ENCODE measurements at places on chromosomes 6 and 20.

GRCh38 chr20:37526839-37527637 is 638 bp downstream of the BLCAP start:
- no peak for DNase-seq

DNA sequence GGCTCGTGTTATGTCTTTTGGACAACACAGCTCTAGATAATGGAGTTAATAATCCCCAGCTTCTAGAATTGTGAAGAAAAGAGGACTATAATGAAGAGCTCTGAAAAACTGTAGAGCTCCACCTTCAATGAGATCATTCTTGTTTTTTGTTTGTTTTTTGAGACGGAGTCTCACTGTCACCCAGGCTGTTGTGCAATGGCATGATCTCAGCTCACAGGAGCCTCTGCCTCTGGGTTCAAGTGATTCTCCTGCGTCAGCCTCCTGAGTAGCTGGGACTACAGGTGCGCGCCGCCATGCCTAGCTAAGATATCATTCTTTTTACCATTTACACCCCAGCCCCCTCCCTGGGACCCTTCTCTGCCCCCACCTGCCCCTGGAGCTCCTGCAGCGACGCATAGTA is 36.6 kb downstream of the ERGIC3 start:
- no peak for DNase-seq

DNA sequence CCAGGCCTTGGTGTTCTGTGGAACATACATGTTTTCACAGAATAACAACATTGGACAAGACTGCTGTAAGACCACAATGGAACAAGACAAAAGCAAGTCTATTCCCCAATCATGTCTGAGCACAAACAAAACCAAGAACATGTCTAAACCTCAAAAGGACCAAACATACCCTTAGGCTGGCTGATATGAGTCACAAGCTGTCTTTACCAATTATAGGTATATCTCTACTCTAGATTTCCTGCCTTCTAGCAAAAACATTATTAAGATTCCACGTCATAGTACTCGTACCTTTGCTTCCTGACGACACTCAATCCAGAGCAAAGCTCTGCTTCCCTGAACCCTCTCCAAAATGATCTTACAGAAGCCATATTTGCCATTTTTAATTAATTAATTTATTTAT is 15.4 kb upstream of the L3MBTL1 start:
- DNase-seq: no peak

GRCh38 chr6:75150685-75151412 is 55.0 kb downstream of the COL12A1 start:
- no peak for DNase-seq

GRCh38 chr6:148413321-148414091 is 70.9 kb downstream of the SASH1 start:
- no peak for DNase-seq

DNA sequence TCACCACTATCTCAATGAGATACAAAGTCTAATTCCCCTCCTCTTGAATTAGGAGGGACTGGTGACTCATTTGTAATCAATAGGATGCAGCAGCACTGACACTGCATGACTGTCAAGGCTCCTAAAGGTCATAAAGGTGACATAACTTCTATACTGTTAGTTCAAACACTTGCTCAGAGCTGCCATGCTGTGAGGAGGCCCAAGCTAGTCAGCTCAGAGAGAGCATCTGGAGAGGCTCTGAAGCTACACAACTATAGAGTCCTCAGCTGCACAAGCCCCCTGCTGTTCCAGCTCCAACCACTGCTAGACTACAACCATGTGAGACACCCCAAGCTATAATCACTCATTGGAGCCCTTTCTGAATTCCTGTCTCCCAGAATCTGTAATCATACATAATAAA is 17.0 kb upstream of the HEY2 start:
- no peak for DNase-seq

GRCh38 chr6:37619641-37620040 is 78.0 kb downstream of the MDGA1 start:
- no peak for DNase-seq

GRCh38 chr6:106334646-106335448 is 9.3 kb upstream of the ATG5 start:
- DNase-seq: no peak

GRCh38 chr6:50925981-50926380 is 107.3 kb downstream of the TFAP2B start:
- no peak for DNase-seq

DNA sequence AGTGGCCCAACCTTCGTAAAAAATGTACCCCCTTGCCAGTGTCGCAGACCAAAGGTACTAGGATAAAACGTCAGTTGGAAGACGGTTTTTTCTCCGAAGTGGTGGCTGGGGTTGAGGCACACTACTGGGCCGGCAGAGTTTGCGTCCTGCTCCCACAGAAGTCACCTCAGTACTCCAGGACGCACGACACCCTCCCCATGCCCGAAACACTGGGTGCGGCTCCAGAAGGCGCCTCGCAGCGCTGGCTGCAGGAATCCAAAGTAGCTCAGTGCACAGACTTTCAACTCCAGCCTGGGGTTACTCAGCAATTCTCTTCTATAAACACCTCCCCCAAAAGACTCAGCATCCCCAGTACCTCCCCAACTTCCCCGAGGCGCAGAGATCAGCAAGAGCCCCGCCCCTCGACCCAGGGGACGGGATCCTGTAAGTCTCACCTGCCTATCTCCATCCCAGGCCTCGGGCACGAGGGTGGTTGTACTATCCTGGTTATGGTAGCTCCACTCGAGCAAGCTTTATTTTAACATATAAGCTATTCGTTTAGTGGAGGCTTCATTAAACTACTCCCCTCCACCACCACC is 88.2 kb downstream of the ZFP64 start:
- DNase-seq: no peak

- no peak for DNase-seq
Measured at GRCh38 chr6:162463576-162463975, 264.0 kb downstream of the PRKN start.

DNA sequence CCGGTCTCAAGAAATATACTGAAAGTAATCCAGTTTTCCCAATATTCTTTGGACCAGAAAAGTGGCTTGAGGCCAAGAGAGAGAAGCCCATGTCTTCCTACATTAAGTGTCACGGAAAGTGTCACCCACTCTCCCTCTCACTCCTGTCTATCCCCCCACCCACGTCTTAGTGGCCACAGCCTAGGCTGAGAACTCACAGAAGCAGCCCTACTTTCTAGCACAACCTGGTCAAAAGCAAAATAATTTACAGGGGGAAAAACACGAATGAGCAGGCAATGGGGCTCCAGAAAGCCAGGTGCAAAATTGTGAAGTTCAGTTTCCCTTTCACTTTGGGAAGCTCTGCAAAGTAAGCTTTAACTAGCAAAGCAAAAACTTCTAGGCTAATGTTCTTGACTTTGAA is 118.0 kb downstream of the OPRM1 start:
- DNase-seq: no peak

DNA sequence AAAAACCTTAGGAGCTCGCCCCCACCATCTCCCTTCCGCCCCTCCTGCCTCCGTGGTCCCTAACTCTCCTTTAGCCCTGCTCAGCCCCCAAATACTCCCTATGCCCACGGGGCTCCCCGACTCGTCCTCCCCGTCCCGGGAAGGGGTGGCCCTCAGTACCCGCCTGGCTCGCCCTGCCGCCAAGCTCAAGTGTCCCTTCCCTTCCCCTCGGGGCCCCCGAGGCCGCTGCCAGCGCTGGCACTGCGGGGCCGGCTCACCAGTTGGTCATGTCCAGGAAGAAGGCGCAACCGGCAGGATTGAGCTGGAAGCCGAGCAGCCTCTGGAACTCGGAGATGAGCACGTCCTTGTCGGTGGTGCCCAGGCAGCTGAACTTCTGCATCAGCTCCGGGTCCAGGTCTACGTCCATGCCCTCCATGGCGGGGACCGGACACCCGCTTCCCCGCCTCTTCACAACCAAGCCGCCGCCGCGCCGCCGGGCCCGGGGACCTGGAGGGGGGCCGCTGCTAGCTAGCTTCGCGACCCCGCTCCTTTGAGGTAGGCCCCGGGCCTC is 303 bp downstream of the ILRUN start:
- DNase-seq: no peak

DNA sequence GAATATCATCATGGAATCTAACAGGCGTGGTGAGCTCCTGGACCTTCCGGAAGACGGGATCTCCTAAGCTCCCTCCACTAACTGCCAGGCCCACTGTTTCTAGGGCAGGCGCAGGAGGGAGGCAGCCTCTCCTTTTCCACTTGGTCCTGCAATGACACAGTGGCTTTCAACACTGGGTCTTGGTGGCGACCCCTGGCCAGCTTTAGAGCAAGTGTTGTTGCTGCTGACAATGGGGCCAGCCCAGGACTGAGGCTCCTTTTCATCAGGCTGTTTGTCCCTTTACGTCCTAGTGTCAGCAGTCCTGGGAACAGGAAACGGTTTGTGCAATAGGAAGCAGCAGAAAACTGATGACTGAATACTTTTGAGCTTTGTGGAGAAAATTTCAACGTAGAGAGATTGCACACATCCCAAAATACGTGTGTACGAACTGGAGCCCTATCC is 9.7 kb upstream of the QKI start:
- no peak for DNase-seq

DNA sequence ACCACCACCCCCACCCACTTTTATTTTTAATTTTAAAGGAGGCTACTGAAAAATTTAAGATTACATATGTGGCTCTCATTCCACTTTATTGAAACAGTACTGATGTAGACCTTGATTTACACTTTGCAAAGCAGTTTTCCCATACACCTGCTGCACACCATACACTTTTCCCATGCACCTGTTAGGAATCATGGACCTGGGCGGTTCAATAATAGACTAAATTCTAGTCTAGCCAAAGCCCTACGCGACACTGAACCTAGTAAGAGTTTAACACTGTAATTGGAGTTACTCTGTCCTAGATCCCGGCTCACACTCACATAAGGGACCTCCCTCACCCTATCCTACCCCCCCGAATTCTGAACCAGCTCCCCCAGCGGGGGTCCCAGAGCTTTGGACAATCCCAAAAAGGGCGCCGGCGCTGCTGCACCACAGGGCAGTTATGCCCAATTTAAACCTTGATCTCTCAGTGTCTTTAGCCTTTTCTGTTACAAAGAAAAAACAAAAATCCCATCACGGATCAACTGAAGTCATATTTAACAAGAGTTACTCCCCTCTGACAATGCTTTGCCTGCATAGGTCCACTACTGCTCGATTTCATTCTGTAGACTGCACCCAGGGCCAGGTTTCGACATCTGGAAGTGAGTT is 2.4 kb upstream of the GCLC start:
- no peak for DNase-seq

- peak; percentile 21 for DNase-seq
Measured at GRCh38 chr20:8721098-8721497, 347.8 kb upstream of the PLCB4 start.

GRCh38 chr20:214383-214782 is 12.7 kb upstream of the DEFB129 start:
- no peak for DNase-seq
